ENCODE measurements at places on chromosomes 12 and 14.

- no peak for DNase-seq
Measured at GRCh38 chr12:13229504-13229903, 33.0 kb downstream of the EMP1 start.

DNA sequence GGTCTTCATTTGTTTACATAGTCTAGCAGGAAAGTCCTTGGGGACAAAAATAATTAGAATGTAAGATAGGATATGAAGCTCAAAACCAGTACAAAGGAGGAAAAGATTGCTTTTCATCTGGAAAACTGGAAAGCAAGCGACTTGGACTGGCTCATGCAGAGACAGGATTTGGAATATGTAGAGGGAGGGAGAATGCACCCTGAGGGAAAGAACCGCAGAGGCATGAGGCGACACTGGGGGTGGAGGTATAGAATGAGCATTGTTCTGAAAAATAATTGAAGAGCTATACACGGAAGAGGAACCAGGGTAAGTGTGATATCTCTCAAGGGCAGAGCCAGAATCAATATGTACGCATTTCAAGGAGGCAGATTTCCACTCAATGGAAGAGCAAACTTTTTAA lies 85.5 kb downstream of the PLEKHG3 start:
- no peak for DNase-seq

- DNase-seq: no peak
Measured at GRCh38 chr12:108826807-108827721, 30.3 kb downstream of the SSH1 start.

DNA sequence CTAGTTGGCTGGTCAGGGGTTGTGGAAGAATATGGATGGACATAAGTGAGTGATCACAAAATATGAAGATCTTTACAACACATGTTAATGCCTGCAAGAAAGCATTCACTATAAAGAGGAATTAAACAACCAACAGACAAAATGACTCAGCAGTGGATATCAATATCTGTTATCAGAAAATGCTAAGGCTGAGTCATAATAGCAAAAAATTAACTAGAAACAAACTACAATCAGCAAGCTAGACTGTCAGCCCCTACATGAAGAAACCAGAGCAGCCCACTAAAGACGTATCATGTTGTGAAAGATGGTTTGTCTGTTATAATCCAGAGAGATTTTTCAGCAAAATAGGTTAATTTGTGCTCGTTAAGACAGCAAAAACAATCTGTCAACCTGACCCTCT lies 472.9 kb downstream of the NELL2 start:
- DNase-seq: no peak

GRCh38 chr14:105165761-105166485 lies 2.7 kb downstream of the JAG2 start:
- no peak for DNase-seq

DNA sequence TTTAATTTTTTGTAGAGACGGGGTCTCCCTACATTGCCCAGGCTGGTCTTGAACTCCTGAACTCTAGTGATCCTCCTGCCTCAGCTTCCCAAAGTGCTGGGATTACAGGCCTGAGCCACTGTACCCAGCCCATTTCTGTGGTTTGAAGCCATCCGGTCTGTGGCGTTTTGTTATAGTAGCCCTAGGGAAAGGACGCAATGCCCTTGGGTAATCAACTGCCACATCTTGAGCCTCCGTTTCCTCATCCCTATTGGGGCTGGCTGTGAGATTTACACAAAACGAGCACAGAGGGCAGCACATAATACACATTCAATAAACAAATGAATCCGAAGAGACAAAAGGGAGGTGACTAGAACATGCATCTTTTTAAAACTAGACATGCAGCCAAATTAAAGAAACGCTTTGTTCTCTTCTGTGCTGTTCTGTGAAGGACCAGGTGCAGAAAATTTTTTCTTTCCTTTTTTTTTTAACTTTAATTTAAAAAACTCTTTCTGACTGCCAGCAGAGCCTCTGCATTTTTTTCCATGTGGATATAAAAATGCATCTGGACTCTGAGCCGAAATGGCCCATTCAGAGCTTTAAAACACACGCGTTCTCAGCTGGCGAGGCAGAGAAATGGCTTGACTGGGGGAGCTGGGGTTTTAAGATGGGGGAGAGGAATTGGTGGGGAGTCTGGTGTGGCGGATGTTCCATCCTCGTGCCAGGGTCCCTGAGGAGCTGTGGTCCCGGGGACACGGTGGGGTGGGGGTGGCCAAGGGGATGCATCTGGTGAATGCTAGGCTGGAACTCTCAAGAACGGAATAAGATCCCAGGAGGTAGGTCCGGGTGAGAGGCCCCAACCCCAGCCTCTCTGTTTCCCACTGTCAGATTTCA lies 119.0 kb downstream of the RBM19 start:
- no peak for DNase-seq

GRCh38 chr12:104275689-104276088 lies 27.9 kb upstream of the EID3 start:
- DNase-seq: no peak

DNA sequence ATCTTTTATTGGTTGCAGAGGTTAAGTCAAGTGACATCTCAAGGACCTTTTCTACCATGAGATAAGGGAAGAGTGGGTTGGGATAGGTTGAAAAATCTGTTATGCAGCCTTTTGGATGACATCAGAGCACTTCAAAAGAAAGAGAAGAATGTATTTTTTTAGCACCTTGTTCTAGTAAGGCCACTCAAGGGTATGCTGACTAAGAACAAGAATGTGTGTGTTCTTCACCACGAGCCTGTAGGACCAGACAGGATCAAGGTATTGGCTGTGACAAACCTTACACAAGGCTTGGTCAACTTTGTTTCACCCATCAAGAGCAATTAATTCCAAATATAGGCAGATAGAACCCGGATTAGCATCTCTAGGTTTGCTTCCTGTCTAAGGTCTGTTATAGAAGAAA lies 142.5 kb downstream of the SAMD4A start:
- no peak for DNase-seq

GRCh38 chr12:89568484-89568883 lies 42.6 kb upstream of the POC1B start:
- no peak for DNase-seq

DNA sequence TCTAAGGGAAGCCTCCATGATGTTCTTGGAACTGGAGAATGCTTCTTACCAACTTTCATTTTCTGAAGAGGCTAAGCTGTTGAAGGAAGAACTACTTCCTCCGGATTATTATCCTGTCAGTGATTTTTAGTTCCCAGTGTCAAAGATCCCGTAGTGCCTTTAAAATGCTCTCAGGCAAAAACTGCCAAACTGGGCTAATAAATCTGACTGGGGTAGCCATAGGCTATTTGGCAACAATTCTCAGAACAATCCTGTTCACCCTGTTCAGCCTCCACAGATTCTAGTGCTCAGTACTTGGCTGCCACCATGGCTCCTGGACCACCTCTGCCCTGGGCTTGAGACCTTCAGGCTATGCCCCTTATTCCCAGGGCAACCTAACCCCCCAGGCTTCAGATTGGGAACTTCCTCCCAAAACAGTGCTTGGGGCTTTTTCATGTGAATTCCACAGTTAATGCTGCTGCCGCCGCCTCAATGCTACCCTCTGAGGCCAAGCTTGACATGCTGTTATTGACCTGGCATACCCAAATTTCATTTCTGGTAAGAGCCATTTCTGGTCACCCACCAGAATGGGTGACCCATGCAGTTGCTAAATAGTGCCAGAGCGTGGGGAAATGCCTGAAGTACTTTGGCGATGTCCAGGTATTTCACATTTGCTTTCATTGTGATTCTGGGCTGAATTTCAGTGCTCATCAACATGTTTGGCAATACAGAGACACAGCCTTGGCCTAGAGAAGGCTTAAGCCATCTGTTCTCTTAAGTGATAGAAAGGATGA lies 110.0 kb upstream of the ARHGAP5 start:
- DNase-seq: no peak

DNA sequence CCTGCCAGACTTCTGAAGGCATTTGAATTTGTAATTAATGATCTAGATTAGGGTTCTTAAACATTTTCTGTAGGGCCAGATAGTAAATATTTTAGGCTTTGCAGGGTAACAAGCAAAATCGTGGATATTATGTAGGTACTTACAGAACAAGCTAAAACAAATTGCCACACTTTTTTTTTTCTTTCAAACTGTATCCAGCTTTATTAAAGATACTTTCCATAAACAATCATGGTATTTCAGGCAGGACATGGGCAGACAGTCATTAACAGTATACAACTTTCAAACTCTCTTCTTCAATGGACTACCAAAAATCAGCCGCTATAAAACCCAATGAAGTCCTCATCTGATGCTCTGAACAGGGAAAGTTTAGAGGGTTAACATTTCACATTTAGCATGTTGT lies 9.6 kb downstream of the TRMT5 start:
- DNase-seq: no peak

- no peak for DNase-seq
Measured at GRCh38 chr12:76277480-76277879, 70.7 kb downstream of the BBS10 start.

DNA sequence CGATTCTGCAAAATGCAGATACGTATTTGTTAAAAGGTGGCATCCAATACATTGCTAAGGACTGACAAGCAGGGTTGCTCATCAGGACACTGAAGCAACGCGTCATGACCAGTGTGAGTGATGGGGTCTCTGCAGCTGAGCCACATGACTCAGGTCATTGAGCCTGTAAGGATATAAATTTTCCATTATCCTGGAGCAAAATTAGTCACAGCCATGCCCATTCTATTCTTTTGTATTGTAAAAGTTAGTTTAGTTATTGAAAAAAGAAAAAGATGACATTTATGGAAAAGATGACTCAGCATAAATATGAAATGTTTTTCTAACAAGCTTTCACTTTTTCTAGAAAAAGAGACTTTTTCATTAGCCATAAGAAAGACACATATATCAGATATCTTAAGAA lies 268.0 kb upstream of the TMEM132C start:
- DNase-seq: no peak

DNA sequence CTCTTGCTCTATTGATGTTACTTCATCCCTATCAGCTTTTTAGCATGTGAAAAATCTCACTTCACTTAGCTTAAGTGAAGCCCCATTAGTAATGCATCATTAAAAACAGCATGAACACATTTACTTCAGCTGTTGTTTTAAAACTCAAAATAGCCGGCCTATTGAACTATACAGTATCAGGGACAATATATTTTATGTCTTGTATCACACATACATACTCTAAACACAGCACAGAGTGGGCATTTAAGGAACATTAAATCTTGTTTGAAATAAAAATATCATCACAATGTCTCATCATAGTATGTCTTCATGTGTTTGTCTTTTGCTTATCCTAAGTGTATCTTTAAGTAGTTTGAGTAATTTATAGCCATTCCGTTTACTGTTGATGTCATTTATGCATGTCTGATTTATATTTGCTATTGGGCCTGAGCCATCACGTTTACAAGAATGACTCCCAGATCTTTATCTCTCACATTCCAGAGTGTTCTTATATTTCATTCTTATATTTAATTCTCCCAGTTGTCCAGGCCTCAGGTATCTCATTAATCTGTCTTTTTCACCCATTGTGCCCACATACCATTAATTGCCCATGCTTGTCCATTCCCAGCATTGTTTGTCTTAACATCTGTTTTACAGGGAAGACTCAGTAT lies 57.5 kb downstream of the ARHGAP5 start:
- peak; percentile 83 for DNase-seq

DNA sequence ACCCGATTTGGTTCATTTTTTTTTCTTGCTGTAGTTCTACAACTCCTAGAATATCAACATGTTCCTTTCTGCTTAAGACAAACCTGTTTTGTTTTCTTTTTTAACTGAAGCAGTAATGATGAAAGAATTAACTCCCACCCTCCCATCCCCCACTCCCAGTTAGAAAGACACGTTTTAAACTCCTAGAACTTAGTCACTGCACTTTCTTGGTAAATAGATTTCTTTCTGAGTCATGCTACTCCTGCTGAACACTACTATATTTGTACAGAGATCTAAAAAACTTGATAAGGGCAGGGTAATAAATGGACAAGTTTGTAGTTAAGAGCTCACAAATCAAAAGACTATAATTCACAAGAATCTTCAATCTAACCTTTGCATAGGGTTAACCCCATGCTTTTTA lies 118.9 kb upstream of the PTPRB start:
- DNase-seq: no peak
